ENCODE measurements at places on chromosomes 16 and 17.

DNA sequence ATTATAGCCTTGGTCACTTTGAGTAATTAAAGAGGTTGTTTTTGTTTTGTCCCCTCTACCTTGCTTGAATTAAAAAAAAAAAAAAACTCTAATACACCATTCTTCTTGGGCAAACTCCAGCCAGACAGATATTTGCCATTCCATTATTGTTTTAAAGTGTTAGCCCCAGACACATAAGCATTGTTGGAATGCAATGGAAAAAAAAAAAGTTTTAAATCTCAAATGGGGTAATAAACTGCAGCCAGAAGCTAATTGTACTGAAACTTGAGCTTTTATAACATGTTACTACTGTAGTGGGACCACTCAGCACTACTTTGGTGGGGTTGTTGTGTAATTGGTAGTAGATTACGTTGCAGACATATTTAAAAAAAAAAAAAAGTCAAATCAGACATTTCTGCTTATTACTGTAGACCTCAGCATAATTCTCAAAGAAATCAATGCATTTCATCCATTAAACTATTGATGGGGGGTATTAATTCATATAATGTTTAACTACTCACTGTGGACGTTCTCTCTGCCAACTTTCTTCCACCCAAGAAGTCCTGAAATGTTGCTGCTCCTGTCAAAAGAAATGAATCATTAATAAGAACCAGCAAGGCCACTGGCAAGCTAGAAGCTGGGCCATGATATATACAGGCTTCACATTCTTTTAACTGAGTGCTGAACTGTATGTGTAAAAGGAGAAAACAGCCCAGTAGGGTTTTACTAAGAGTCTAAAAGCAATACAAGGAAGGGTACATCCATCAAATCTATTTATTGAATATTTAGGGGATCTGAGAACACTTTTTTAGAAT, 626.6 kb upstream of the SOX9 start:
- no peak for DNase-seq

DNA sequence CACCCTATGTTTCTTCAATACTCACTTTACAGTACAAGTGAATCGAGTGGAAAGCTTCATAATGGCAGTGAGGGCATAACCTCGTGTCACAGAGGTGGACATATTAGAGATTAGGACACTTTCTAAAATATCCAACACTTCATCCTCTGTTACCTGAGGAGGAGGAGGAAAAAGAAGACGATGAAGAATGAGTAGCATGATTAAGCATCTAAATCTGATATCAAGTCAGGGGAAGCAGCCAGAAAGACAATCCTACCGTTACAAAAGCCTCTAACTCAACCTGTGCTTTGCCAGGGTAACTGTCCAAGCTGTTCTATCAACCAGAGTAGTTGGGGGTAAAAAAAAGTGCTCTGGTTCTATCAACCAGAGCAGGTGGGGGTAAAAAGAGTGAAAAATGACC, 23.7 kb upstream of the PHLPP2 start:
- DNase-seq: no peak

- no peak for DNase-seq
Observed at GRCh38 chr17:4950075-4950745, 709 bp upstream of the ENO3 start.

DNA sequence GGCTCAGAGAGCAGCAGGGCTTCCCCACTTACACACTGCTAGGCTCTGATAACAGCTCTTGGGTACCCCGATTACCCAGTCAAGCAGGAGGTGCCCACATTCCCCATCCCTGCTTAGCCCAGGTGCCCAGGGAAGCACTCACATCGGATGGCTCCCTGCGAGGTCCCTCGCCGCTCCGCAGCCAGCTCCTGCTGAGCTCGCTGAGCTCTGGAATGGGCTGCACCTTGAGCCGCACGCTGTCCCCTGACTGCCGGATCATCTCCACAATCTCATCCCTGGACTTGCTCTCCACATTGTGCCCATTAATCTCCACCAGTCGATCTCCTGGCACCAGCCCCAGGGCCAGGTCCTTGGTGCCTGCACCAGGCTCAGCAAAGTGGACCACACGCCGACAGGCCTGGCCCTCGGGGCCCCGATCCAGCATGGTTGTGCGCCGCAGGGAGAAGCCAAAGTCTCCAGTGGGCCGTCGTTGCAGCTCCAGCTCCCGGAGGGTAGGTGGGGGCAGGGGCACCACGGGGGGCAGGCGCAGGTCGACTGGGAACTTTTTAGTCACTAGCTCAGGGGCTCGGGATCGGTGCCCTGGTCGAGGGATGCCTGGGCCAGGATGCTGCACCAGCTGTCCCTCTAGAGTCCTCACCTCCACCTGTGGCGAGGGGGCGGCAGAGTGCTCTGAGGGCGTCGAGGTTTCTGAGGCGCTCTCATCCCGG, 14.2 kb downstream of the MYO18A start:
- no peak for DNase-seq

GRCh38 chr16:6105115-6105514, 1007.5 kb upstream of the EEF2KMT start:
- DNase-seq: no peak

GRCh38 chr17:75267153-75267410, 3.9 kb downstream of the MIF4GD start:
- no peak for DNase-seq

DNA sequence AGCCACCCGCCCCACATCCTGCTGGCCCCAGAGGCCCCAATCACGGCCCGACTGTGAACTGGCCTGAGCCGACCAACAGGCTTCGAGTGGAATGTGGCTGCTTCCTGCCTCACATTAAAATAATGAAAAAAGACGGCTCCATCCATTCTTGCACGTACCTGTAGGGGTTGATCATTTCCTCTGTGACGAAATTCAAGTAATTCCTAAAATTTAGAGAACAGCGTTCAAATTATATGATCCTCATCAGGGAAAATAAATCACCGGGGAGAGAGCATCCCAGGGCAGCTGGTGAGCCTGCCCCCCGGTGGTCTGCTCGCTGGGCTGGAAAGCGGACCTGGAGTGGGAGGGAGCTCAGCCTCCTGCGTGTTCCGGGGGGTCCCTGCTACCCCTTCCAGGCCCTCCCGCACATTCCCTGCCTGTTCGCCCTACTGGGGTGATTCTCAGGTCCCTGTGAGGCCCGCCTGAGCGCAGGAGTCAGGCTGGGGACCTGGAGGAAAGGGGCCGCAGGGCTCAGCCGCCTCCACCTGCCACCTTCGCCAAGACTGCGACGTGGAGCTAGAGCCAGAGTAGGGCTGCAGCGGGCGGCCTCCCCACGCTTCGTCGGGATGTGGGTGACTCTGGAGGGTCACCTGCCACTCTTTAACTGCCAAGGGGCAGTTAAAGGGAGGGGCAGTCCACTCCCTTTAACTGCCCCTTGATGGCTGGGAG, 28.9 kb downstream of the SLC7A5 start:
- no peak for DNase-seq

- DNase-seq: no peak
Observed at GRCh38 chr16:72976438-72977064, 71.4 kb downstream of the ZFHX3 start.

DNA sequence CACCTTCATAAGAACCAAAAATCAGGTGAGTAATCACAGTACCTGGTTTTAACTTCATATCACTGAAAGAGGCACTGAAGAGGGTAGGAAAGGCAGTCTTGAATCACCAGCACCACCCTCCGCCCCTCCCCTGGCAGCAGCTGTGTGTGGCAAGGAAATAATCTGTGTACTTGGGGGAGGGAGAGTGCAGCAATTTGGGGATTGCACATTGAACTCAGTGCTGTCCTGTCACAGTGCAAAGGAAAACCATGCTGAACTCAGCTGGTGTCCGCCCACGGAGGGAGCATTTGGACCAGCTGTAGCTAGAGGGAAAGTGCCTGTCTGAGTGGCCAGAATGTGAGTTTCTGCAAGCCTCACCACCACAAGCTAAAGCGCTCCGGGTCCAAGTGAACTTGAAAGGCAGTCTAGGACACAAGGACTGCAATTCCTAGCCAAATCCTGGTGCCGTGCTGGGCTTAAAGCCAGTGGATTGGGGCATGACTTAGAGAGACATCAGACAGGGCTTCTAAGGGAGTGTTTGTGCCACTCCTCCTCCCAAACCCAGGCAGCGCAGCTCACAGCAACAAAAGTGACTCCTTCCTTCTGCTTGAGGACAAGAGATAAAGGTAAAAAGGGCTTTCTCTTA, 39.7 kb upstream of the ALDH3A1 start:
- no peak for DNase-seq

DNA sequence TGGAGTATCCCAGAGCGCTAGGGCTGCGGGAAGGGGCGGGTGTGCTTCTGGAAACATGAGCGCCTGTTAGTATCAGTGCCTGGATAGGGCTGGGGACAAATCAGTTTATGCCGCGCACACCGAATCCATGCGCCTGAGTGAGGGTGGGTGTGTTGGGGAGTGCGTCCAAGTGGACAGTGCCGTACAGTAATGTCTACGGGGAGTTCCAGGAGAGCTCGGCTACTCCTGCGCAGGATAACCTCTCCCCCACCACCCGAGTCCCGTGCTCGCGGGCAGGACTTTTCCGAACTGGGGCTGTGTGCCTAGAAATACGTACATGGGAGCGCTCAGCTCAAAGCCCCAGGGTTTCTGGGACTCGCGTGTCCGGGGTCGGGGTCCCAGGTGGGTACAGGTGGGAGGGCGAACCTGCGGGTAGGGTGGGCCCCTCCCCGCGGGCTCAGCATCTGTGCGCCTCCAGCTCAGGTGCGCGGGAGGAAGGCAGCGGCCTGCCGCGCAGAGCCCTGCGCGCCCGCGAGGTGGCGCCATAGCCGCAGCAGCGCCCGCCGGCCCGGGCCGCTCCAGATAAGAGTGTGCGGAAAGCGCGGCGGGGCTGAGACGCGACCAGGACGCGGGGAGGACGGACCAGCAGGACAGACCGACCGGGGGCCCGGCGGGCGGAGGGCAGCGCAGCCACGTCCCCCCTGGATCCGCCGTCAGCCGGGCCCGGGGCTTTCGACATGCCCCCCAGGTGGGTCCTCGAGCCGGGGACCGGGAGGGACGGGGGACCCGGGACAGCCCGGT, at the start of gene HIC1:
TSS of gene HIC1 (plus strand) at position 592 of the 780 bp plus-strand sequence. CDS start 1,588 bp downstream, outside the sequence.
- DNase-seq: peak; percentile 61

GRCh38 chr16:82741073-82741615, 114.4 kb downstream of the CDH13 start:
- no peak for DNase-seq

DNA sequence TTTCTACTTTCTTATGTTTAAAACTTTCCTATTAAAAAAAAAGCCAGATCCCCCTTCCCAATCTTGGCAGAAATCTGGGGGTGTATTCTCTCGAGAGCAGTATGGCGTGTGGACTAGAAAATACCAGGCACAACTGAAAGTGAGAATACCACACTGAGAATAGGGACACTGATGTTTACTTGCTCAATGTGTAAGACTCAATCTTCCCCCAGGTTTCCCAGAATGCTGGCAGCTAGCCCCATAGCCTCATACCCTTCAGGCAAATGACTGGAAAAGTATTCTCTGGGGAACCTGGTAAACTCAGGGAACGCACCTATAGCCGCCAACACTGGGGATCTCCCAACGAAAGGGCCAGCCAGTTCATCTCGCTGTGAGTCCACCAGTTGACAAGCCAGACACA, 15.3 kb downstream of the ZZEF1 start:
- DNase-seq: no peak

DNA sequence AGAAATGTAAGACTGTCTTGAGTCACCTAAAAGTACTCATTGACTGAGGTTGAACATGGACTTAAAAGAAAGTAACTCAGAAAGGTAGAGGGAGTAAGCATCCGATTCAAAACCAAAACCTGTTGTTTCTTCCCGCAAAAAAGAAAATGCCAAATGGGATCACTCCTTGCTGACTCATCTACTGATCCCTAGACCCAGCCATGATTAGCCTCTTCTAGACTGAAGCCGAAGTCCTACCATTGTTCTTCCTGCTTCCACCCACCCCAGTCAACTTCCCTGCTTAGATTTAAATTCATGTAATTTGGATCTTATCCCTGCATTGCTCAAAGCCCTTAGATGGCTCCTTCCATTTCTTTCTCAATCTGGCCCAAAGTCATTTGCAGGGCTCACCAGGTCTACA, 760.5 kb upstream of the SOX9 start:
- DNase-seq: no peak

GRCh38 chr17:42127414-42127813, 4.8 kb downstream of the HSPB9 start:
- DNase-seq: no peak

GRCh38 chr17:37737971-37738370, 6.9 kb downstream of the HNF1B start:
- DNase-seq: no peak

DNA sequence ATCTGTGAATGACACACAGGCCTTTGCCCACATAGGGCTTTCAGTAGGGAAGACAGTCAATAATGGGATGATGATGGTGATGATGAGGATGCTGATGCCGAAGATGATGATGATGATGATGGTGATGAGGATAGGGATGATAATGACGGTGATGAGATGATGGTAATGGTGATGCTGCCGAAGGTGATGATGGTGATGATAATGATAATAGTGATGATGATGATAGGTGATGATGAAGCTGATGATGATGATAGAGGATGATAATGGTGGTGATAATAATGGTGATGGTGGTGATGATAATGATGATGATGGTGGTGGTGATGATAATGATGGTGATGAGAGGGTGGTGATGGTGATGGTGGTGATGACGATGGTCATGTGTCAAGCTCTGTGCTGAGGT, 12.9 kb downstream of the FOXL1 start:
- DNase-seq: no peak

GRCh38 chr16:56864960-56865359, at the start of gene SLC12A3:
Gene SLC12A3 (plus strand): TSS chr16:56865207. CDS start chr16:56865236, 29 bp downstream.
- DNase-seq: no peak

- no peak for DNase-seq
Observed at GRCh38 chr16:3017794-3018506, at the start of gene CLDN6. Gene CLDN6 (minus strand): TSS chr16:3018183. CDS start chr16:3016021, 2,162 bp downstream.

GRCh38 chr16:85871756-85872155, 27.2 kb upstream of the IRF8 start:
- DNase-seq: no peak

DNA sequence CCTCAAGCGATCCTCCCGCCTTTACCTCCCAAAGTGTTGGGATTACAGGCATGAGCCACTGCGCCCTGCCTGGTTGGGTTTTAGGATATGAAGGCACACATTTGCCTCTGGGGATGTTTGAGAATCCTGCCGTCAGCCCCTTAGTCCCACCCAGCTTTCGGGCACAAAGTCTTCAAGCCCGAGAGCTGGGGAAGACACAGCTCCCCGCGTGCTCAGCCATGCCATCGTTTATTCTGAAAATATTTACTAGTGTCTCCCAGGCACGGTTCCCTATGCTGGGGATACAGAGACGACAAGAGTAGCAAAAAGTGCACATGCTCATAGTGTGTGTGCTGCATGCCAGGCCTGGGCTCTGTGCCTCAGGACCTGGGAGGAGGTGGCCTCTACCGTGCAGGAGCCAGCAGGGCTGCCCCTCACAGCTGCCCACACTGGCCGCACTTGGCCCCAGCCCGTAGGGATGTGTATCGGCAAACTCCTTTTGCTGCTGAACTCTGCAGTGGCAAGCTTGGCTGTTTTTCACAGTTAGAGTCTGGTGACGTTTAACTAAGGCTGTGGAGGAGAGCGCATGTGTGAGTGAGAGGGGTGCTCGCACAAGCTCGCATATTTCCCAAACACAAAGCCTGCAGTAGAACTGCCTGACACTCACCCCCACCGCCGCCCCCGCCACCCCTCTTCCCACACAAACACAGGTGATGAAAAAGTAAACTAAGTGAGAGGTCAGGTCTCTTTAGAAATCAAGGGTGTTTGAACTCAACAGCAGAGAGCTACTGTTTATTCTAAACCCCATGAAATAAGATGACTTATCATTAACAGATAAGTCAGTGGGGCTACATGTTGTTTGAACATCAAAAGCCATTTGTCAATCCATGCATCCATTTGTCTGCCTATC, 266.4 kb downstream of the MRTFB start:
- no peak for DNase-seq

Measured in GDM1 (cell line).